Stimulated activated CD4-positive, alpha-beta T cell treated with anti-CD3 and anti-CD28 coated beads, Interleukin-15, amount 100 ng/mL, for 1 hour (primary cell): ENCODE measurements at places on chromosomes 1 and 21.

DNA sequence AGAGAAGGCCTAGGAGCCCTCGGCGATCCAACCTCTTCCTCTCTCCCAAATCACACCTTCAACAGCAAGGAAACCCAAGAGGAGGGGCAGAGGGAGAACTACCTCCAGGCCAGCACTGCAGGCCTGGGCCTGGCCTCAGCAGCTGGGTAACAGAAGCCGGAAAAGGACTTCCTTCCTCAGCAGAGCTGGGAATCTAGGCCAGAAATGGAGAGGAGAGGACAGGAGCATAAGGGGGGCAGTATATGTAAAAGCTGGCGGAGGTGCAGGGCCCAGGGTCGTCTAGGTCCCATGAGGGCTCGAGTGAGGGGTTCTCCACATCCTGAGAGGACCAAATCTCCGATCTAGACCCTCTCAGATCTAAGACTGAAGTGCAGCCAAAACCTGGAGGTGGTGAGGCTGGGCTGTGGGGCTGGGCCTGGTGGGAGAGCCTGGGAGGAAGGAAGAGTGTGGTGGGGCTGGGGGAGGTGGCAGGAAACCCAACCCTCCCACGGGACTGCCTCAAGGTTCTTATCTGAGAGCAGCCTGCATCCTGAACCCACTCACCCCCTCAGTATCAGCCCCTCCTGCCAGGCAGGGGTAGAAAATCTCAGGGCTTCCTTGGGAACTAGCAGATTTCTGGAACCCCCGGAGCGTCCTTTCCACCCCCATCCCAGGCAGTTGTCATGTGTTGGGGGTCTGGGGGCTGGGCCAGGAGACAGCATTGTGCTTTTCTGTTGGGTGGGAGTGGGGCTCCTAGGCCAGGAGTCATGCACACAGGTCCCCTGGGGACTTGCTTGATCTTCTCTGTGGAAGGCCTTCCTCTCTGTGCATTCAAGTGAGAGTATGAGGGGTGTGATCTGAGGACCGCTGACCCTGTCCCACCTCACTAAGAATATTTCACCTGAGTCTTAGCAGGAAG is 33.0 kb downstream of the PIK3C2B start:
- DNase-seq, result no peak

GRCh38 chr1:2046174-2046917 is 3.9 kb upstream of the PRKCZ start:
- DNase-seq, result no peak

DNA sequence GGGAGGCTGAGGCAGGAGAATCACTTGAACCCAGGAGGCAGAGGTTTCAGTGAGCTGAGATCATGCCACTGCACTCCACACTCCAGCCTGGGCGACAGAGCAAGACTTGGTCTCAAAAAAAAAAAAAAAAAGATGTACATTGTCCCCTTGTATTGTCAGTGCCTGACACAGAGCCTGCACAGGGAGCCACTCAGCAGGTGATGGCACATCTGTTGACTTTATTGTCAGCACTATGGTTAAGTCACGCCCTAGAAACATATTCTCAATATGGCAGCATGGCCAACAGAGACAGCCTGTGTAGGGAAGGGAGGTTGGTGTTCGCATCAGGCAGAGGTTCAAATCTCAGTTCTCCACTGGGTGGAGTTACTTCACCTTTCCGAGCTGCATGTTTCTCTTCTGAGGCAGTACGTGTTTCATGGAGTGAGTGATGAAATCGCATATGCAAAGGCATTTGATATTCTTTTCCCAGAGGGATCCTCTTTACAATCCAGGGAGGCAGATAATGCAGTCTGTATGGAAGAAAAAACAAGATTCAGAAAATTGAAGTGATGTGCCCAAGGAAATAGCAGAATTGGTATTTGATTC is 20.6 kb downstream of the LAMC2 start:
- no peak for DNase-seq

GRCh38 chr1:87305762-87306161 is 22.9 kb upstream of the LMO4 start:
- no peak for DNase-seq

DNA sequence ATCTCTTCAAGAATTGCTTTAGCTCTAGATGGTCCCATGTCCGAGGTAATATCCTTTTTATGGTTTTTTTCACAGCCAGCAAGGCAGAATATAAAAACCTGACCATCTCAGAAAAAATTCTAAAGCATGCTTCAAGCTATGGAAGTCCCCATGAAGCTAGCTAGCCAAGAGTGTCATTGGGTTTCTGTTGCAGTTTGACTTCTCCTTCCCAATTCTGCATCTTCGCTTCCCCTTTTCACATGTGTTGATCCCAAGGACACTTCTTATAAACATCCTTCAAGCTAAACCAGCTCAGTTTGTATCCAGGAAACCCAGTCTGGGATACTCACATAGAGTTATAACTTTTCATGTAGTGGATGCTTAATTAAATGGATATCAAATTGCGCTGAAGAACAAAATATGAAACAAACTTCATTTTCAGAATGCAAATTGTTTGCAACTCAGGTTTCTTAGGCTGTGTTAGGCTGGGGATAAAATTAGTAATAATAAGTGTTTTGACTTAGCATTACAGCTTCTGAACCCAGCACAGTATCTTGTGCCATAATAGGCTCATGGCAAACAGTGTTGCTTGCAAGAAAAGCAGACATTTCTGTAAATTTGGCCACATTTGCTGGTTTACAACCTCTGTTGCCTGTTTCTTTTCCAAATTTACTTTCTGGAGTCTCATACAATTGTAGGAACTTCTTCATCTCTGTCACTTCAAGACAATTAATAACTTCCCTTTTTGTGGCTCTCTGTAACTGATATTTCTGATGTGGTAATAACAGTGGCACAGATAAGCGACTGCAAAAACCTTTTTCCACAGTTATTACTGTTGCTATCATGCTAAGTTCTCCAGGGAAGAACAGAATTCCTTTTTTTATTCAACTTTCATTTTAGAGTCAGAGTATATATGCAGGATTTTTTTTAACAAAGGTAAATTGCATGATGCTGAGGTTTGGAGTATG is 53.2 kb downstream of the NCAM2 start:
- no peak for DNase-seq

- DNase-seq, result no peak
Measured at GRCh38 chr21:32993894-32994293, 31.8 kb upstream of the OLIG2 start.

DNA sequence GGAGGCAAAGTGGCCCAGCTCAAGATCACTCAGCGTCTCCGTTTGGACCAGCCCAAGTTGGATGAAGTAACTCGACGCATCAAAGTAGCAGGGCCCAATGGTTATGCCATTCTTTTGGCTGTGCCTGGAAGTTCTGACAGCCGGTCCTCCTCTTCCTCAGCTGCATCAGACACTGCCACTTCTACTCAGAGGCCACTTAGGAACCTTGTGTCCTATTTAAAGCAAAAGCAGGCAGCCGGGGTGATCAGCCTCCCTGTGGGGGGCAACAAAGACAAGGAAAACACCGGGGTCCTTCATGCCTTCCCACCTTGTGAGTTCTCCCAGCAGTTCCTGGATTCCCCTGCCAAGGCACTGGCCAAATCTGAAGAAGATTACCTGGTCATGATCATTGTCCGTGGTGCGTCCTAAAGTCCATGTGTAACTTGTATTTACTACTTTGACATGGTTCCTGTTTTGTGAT is 2.7 kb downstream of the RBM15 start:
- DNase-seq, result no peak

GRCh38 chr1:173255214-173255813 is 48.2 kb upstream of the TNFSF4 start:
- DNase-seq, result no peak

DNA sequence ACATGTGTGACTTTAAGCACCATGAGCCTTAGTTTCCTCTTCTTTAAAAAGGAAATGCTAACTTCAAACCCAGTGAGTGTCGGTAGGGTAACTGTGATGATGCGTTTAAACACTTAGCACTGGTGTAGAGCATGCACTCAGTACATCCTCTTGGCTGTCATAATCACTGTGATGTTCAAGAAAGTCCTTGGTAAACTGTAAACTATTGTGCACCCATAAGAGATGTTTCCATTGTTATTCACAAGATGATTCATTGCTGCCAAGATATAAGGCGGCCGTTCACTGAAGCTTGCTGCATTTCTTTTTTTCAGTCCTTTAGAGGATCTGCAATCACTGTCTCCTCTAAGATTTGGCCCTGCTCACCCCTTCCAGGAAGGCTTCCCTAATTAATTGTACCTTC is 61.8 kb upstream of the DAB1 start:
- DNase-seq, result no peak

- no peak for DNase-seq
Measured at GRCh38 chr1:212021563-212021962, 13.8 kb downstream of the INTS7 start.

- no peak for DNase-seq
Measured at GRCh38 chr1:226428348-226428747, 20.5 kb upstream of the PARP1 start.

DNA sequence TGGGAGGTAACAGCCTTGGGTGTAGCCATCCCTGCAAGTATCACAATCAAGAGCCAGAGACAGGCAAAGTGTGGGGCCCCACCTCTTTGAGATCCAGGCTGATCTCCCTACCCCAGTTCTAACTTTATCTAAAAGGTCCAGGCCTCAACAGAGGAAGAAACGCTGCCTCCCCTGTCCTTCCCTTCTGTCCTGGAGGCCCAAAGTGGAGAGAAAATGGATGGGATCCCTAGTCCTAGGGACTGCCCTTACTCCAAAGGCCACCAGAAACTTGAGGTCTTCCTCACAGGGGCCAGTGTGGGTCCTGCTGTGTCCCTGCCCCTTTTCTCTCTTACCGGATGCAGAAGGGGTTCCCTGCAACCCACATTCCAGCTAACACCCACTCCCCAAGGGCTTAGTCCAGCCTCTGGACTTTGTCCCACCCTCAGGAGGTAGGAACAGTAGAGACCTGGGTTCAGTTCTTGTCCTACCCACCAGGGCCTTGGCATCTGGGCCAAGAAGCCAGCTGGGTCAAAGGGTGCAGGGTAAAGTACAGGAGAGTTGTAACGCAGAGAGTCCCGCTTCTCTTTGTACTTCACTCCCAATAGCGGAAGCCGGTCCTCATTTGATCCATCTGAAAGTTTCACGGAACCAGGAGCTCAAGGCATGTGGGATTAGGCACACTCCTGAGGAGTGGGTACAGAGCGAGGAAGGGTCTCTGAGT is 1.9 kb downstream of the HDGF start:
- DNase-seq, result no peak

DNA sequence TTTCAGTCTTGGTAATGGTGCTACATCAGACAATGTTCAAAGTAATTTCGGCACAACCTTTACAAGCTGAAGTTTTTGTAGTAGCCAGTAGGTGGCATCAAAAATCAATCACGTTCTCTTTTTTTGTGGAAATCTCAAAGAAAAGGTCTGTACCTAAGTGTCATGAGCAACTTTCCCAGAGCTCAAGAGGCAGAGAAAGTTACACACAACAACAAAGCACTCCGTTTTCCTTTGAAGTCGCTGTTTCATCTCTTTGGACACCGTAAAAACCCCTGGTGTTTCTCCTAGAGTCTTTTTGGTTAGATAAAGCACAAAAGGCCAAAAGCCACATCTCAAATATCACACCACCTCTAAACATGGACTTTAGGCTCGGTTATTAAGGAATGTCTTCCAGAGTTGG is 131.6 kb downstream of the LHX8 start:
- no peak for DNase-seq

DNA sequence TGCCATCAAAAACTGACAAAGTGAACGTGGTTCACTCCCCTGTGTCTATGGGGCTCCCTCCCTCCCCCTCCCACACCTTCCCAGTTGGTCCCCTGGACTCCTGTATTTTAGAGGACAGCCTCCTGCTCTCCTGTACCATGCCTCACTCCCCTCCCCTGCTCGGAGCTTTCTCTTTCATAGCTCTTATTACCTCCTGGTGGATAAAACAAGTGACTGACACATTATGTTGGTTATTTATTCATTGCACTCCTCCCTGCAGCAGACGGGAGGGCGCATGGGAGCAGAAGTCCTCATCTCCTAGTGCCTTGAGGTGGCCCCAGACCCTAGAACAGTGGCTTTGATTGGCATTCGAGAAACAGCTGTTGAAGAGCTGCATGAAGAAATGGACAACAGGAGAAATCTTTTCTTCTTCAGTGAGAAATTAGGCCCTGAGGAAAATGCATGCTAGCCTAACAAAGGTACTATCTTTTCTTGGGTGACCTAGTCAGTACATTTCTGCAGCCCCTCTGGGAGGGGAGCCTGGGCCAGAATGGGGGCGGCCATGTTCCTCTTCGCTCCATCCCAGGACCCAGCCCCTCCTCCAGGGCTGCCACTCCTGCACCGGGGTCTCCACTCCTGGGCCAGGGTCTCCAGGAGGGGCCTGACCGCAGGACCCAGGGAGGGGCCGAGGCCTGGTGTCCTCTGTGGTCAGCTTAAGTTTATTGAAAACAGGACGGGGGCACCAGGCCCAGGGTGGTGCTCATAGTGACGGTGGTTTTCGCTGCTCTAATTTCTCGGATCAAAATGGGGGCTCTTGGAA is 1.2 kb upstream of the TFF1 start:
- no peak for DNase-seq

DNA sequence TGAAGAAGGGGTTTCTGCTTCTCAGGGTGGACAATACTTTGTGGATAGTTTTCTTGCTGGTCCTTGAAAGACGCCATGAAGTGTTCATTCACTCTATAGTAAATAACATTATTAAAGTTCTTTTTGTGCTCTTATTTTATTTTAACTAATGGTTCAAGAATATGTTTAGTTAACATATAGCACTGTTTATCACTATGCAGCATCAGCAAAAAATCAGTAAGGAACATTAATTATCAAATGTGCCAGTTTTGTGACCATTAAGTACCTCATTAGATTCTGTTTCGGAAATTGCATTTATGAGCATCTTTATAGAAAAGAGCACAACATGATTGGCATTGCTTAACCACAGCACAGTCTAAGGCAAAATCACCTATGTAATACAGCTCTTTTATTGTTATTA is 385.6 kb downstream of the LMO4 start:
- DNase-seq, result no peak

GRCh38 chr1:162197615-162198421 is 128.3 kb downstream of the NOS1AP start:
- no peak for DNase-seq

GRCh38 chr1:6348511-6349191 is 44.9 kb downstream of the ACOT7 start:
- DNase-seq, result no peak

DNA sequence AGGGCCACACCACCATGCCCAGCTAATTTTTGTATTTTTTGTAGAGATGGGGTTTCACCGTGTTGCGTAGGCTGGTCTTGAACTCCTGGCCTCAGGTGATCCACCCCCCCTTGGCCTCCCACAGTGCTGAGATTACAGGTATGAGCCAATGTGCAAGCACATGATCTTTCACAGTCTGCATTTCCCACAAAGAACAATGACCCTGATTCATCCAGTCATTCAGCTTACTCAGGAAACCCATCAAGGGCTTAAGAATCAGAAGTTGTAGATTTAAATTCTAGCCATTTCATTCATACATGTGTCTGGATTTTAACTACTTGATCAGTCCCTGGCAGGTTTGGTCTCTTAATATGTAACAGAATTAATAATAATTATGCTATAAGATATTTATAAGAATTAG is 2065.7 kb downstream of the MRPL39 start:
- DNase-seq, result no peak

GRCh38 chr1:96240438-96240837 is 481.1 kb upstream of the PTBP2 start:
- DNase-seq, result no peak
